ENCODE measurements at places on chromosomes 7 and 10. TPM values are rescaled to one million over a fixed set of nuclear protein-coding genes. Genes with fewer than 3 reads are reported as not detected.

Gene HABP2
- total RNA-seq = not detected

Gene GPRIN2
- total RNA-seq = 53.6 TPM

DNA sequence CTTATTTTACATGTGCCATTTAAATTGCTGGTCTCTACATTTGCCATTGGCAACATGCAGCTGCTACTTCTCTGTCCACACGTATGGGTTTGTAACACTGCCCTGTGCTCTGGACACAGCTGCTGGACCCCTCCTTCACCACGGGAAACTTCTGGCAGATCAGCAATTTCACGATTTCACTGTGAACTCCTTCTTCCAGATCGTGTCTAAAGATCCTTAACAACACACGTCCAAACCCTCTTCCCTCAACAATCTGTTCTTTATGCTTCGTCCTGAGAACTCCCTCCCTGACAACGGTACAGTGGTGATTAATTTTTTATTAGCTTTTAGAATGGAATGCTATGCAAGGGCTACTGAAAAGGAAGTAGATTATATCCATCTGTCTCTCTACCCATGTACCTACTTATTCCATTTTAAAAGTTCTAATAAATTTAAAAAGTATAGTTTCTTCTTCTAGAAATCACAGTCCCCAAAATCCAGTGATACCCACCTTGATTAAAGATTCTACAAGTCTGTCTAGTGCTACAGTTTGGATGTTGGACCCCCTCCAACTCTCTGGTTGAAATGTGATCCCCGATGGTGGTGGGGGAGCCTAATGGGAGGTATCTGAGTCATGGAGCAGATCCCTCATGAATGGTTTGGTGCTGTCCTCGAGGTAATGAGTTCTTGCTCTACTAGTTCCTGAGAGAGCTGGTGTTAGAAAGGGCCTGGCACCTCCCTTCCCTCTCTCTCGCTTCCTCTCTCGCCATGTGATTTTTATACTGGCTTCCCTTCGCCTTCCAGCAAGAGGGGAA is 81.0 kb downstream of the KIAA1549 start:
- peaks cover 29% of the 10 kb centered on the region for H3K4me1 ChIP-seq
- H3K27ac ChIP-seq = no peak overlapping the region
- no peak overlapping the region for H3K4me3 ChIP-seq
- no peak for DNase-seq
- peaks cover 18% of the 10 kb centered on the region for H3K36me3 ChIP-seq
- no peaks in the 10 kb centered on the region for H3K27me3 ChIP-seq

- H3K4me3 ChIP-seq = no peak overlapping the region
- H3K4me1 ChIP-seq = peaks cover 14% of the 10 kb centered on the region
- H3K36me3 ChIP-seq = no peaks in the 10 kb centered on the region
- no peaks in the 10 kb centered on the region for H3K27me3 ChIP-seq
- DNase-seq = peak; percentile 5
Observed at GRCh38 chr10:123229927-123230630, 75.9 kb downstream of the BUB3 start.

DNA sequence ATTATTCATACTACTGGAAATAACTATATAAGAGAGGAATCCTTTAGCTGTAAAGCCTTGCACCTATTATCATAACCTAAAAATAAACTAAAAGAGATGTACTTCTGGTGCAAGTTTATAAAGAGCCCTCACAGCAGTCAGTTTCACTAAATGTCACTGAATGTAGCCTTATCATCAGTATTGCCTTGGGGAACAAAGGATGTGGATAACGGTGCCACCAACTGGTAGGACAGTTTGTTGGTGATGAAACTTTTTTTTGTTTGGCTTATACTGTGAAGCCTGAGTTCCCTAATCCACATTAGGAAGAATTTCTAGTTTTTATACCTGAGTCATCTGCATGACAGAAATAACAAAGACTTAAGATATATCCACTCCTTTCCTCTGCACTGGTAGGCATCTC is 117.9 kb upstream of the COL1A2 start:
- H3K4me3 ChIP-seq = no peak overlapping the region
- H3K36me3 ChIP-seq = no peaks in the 10 kb centered on the region
- DNase-seq = peak; percentile 12

GRCh38 chr7:49295146-49295545 is 370.8 kb downstream of the CDC14C start:
- H3K36me3 ChIP-seq = no peaks in the 10 kb centered on the region
- H3K27ac ChIP-seq = no peak overlapping the region
- H3K4me1 ChIP-seq = no peaks in the 10 kb centered on the region
- no peaks in the 10 kb centered on the region for H3K27me3 ChIP-seq
- H3K4me3 ChIP-seq = no peak overlapping the region

DNA sequence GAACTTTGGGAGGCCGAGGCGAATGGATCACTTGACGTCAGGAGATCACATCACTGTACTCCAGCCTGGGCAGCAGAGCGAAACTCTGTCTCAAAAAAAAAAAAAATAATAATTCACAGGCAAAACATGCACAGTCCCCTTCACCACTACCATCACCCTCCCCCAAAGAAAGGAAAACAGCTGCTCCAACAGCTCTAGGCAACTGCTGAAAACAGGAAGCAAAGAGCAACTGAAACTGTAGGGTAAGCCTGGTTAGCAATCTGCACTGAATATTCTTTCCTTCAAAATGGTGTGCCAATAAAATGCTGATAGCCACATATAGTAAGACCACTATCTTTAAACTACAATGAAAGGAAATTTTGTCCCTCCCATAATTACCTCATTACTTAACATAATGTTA is 11.8 kb downstream of the NT5C2 start:
- H3K4me3 ChIP-seq = no peak overlapping the region
- no peak overlapping the region for H3K27ac ChIP-seq
- H3K27me3 ChIP-seq = no peaks in the 10 kb centered on the region
- peaks cover 24% of the 10 kb centered on the region for H3K4me1 ChIP-seq
- H3K36me3 ChIP-seq = peaks cover 12% of the 10 kb centered on the region

DNA sequence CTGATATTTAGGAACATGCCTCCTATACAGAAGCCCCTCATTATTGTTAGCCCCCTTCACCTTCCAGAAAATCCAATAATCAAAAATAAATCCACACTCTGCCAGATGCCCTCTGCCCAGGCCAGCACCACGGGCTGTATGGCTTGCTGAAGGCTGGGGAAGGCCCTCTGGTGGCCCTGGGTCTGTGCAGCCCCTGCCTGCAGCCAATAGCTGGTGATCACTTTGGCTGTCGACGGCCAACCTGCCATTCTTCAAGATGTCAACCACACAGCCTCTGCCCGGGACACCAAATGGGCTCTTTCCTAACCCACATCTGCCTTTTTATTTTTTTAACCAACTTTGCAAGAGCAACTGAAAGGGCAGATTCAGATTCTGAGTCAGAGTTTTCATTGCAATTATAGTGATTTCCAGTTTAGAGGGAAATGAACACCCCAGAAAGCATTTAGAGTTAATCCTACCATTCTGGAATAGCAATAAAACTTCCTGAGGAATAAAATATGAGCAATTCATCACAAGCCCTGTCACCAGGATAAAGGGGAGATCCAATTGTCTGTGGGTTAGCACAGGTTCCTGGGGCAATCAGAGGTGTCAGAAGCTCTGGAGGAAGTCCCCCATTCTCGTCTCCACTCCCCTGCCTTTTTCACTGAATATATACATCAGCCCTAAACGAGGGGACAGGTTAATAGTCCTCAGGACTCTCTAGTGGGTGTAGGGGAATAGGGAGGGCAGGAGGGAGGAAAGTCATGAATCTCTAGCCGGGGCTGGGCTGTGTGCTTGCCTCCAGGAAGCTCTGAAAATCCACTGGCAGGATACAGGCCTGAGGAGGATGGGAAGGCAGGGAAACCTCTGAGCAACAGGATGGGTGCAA is 211.3 kb downstream of the GRID1 start:
- no peaks in the 10 kb centered on the region for H3K4me1 ChIP-seq
- H3K36me3 ChIP-seq = no peaks in the 10 kb centered on the region
- H3K27ac ChIP-seq = no peak overlapping the region
- H3K27me3 ChIP-seq = no peaks in the 10 kb centered on the region
- DNase-seq = no peak

DNA sequence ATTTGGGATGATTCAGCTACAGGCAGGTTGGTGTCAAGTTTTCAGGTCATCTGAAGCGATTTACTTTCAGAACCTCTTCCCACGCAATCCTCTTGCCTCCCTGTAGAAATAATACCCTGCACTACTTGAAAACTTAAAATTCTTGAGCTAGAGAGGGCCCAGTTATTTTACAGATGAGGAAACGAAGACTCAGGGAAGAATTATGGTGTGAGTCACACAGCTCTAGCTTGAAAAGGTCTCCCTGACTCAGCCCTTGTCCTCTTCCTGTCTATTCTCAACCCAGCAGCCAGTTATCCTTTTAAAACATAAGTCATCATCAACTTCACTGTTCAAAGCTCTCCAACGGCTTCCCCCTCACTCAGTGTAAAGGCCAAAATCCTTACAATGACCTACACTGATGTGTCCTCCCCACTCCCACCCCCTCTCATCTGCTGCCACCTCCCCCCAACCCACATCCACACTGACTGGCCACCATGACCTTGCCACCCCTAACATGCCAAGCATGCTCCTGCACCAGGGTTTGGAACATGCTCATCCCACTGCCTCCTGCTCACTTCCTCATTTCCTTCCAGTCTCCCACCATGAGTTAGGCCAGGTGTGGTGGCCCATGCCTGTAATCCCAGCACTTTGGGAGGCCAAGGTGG is 3.4 kb downstream of the DNMBP start:
- peaks cover 45% of the 10 kb centered on the region for H3K4me1 ChIP-seq
- H3K27ac ChIP-seq = peak overlapping the region; percentile 93
- 0 out of 2 replicates have a peak, but pooled peaks cover 3% of the 10 kb centered on the region for H3K36me3 ChIP-seq
- peak; percentile 93 for DNase-seq
- H3K4me3 ChIP-seq = peak overlapping the region; percentile 49
